ENCODE measurements at places on chromosomes 5 and 9. TPM values are rescaled to one million over a fixed set of nuclear protein-coding genes. Genes with fewer than 3 reads are reported as not detected.

Gene GRXCR2
- not detected for total RNA-seq

Gene SLC6A3
- not detected for total RNA-seq

Gene PTGDS
- 304 TPM for total RNA-seq

Gene EQTN
- not detected for total RNA-seq

Gene PCDH12
- total RNA-seq, result 1.3 TPM
